ENCODE measurements at places on chromosomes 6 and 20.

GRCh38 chr6:50543666-50544065 is 169.7 kb upstream of the TFAP2D start:
- no peak for DNase-seq

DNA sequence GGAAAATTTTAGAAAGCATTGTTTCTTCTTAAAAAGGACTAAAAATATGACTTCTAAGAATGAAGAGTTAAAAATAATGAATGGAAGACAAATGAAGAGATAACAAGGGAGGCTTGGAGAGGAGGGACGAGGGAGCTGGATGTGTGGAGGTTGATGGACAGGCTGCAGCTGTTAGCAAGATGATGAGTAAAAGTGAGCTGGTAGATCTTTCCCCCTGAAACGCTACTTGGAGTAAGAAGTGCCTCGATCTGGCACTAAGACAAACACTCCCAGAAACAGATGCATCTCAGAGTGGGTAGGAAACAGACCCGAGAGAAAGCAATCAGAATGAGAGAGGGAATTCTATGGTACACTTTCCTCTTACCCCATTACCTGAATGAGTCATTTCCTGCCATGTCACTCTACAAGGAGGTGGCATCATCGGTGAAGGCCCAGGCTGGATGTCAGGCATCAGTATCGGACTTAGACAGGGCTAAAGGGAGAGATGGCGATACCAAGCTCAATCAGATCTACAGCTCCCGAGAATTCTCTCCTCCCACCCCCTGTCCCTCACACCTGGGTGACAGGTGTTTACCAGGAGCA is 154.1 kb upstream of the BMP2 start:
- no peak for DNase-seq

DNA sequence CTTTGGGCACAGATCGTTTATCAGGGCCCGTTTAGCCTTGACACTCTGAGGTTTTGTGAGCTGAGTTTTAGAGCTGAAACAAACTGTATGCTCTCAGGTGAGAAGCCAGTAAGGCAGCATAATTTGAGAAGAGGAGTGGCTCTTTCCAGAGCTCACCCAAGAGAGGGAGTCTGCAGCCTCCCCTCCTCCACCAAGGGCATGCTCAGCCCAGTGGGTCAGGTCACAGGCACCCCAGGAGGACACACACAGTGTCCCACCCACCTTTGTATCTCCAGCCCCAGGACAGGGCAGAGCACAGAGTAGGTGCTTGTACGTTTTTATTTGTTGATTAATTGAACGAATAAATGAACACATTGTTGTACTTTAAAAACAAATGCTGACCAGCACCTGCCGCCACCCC is 3.4 kb downstream of the TSPO2 start:
- DNase-seq, result no peak

DNA sequence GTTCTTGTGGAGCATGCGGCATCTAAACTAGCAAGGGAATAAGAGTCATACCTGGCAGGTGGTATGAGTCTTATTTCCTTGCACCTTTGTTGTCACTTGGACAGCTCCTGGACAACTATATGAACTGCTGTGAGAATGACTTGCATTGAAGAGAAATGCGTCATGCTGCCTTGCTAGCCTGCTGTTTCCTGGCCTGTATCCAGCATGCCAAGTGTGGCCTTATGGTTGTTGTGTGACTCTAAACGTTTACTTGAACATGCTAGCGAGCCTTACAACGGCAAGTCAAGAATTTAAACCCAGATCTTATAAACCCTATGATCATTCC is 90.4 kb downstream of the CEP162 start:
- DNase-seq, result no peak

DNA sequence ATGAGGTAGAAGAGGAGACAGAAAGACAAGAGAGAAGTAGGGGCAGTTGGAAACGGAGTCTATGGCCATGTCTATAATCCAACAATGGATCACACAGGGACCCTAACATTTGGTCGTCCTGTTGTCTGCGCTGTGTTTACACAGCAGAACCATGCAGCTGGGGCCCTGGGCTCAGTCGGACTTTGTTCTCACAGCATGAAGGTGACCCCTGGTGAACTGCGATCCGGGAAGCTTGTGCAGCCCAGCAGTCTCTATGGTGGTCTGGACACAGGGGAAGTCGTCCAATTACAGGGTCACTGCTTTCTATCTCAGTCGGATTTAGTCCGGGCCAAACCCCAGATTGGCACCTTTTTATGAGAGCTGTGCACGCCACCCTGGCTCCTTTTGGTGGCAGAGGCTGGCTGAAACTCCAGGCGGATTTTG is 153.6 kb downstream of the FOXA2 start:
- no peak for DNase-seq

DNA sequence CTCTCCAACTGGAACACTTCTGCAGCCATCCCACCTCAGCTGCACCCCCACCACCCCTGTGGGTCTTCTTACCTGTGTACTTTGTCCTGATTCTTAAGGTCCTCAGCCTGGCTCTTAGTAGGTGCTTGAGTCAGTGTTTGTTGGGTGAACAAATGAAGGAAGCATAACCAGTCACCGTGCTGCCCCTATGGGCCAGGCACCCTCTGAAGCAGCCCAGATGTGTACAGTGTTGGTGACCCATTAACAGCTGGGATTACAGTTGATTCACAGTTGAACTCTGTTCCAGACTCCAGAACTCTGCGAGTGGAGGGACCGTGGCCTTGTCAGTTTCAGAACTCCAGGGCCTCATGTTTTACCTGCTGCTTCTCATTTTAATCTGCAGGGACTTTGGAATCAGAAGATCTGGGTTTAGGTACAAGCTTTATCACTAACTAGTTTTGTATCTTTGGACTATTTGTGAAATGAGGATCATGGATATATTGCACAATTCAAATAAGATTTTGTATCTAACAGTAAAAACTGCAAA is 203.8 kb downstream of the TMEM242 start:
- no peak for DNase-seq

- DNase-seq, result no peak
Observed at GRCh38 chr6:119791736-119792135, 442.2 kb upstream of the MAN1A1 start.

GRCh38 chr6:33589392-33589730 is 9.3 kb upstream of the BAK1 start:
- no peak for DNase-seq

DNA sequence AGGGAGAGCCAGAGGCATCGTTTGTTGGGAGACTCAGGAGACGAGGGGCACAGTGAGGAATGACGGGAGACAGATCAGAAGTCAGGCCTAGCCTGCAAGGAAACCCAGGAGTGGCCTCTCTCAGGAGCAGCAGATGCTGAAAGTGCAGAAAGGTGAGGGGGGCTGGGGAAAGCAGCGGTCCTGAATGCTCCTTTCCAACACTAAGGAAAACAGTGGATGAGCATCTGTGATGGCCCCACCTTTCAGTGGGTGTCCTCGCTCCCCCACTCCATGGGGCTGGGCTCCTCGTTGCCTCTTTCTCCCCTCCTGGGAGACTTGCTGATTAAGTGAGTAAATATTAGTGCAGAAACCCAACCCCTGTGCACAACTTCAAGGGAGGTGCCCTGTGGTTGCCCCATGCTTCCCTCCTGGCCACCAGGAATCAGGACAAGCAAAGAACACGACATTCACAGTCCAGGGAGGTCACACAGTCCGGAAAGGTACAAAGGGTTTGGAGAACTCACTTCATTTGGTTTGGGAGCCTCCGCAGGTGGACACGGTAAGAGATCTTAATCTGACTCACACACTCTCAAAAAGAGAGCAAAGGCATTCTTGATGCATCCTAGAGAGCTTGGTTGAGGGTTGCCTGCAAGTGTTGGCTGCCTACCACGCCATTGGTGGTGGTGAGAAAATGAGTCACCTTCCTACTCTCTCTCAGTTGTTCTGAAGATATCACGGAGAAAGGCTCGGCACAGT is 9.7 kb upstream of the BPIFB1 start:
- DNase-seq, result no peak

DNA sequence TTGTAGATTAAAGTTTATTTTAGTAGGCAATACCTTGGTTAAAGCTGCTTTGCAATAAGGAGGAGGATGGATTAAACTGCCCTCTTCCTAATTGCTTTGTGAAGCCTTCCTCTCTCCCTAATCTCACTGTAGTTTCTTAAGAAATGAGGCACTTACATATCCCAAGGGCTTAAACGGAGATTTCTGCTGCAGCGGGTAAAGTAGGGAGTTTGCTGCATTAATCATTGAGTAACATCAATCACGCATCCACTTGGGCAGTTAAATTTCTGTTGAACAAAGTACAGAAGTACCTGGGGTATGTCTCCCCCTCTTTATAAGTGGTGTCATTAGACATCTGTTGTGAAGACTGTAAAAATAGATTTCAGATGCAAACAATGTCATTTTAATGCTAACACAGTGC is 29.5 kb upstream of the ARID1B start:
- no peak for DNase-seq
